Glutamatergic neuron (in vitro differentiated cells): ENCODE measurements at places on chromosomes 12 and 14.

- DNase-seq, result no peak
Observed at GRCh38 chr12:123762715-123763052, 583 bp downstream of the DNAH10 start.

DNA sequence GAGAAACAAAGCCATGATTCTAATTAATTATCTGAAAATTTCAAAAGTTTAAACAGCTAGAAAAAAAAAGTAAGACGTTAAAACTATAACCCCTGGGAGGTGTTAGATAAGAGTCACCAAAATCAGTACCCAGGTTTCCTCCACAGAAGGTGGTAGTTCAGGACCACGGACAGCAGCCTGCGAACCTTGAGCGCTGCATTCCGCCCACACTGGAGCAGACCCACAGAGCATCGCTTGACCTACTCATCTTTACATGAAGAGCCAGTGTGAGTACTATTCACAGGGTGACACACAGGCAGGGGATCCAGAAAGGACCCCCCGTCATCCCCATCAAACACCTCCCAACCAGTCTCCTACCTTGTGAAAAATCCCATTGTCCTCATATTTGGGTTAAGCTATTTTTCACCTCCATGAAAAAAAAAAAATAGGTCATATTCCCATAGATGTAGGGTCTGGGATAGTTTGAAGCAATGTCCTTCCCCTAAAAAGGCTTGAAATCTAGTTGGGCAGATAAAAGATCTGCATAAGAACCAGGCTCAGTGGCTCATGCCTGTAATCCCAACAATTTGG, 8.8 kb upstream of the CHGA start:
- DNase-seq, result no peak

DNA sequence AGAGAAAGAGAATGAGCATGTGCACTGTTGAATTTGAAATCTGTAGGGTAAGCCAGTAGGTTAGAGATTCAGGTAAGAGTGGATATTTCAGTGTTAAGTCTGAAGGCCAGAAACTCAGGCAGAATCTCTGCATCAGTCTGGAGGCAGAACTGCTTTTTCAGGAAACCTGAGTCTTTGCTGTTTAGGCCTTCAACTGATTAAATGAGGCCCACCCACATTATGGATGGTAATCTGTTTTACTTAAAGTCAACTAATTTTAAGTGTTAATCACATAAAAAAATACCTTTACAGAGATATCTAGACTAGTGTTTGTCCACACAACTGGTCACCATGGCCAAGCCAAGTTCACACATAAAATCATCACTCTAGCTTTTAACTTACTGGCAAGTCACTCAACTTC, 205.0 kb upstream of the DDHD1 start:
- DNase-seq, result no peak

- DNase-seq, result no peak
Observed at GRCh38 chr12:94415066-94415465, 44.6 kb downstream of the CEP83 start.

GRCh38 chr14:68952531-68953195, 26.4 kb downstream of the ACTN1 start:
- DNase-seq, result no peak

GRCh38 chr14:71013551-71014192, 106.4 kb downstream of the PCNX1 start:
- DNase-seq, result no peak

GRCh38 chr12:24773996-24774395, 174.9 kb downstream of the BCAT1 start:
- DNase-seq, result no peak

- DNase-seq, result no peak
Observed at GRCh38 chr12:111624540-111624939, 25.4 kb upstream of the ATXN2 start.

DNA sequence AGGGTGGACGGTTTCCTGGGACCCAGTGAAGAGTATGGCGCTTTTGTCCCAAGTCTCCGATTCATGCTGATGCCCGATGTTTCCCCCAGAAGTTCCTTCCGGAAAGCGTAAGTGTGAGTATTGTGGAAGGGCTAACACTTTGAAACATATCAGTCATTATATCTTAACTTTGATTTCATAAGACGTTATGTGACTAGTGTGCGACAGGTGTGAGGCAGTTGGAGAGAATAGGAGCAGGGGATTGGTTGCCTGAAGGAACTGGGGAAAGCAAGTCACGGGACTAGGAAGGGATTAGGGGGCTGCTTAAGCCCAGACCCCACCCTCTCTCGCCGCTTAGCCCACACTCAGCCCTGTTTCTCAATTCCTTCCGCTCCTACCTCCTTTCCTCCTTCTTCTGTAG, 154.9 kb downstream of the CHST11 start:
- no peak for DNase-seq

DNA sequence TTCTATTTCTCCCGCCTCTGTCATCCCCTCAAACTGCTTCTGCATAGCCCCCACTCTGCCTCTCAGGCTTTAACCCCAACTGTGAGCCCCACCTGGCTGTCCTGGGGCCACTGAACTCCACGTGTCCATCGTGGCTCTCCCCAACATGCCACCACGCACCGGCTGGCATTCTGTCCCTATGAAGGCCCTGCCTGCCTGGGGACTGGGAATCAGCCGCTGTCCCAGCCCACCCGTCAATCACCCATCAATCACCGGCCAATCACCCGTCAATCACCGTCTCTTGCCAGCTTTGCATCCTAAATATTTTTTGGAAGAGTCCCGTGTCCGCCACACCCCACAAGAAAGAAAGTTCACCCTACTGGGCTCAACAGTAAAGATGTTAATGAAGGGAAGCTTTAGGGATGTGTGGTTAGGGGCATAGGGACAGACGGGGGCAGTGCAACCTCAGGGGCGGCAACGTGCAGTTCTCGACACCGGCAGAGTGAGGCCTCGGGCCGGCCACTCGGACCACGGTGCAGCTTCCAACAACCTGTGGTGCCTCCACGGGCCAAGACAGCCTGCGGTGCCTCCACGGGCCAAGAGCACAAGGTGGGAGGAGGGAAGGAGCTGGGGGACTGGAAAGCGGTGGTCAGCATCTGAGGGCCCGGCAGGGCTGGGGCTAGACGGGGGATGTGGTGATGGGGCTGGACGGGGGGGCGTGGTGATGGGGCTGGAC, 85.6 kb downstream of the GALNT9 start:
- peak; percentile 29 for DNase-seq
